ENCODE measurements at places on chromosomes 13 and 19.

- peak; percentile 77 for DNase-seq
Measured at GRCh38 chr19:6632002-6632621, 37.8 kb downstream of the TNFSF14 start.

DNA sequence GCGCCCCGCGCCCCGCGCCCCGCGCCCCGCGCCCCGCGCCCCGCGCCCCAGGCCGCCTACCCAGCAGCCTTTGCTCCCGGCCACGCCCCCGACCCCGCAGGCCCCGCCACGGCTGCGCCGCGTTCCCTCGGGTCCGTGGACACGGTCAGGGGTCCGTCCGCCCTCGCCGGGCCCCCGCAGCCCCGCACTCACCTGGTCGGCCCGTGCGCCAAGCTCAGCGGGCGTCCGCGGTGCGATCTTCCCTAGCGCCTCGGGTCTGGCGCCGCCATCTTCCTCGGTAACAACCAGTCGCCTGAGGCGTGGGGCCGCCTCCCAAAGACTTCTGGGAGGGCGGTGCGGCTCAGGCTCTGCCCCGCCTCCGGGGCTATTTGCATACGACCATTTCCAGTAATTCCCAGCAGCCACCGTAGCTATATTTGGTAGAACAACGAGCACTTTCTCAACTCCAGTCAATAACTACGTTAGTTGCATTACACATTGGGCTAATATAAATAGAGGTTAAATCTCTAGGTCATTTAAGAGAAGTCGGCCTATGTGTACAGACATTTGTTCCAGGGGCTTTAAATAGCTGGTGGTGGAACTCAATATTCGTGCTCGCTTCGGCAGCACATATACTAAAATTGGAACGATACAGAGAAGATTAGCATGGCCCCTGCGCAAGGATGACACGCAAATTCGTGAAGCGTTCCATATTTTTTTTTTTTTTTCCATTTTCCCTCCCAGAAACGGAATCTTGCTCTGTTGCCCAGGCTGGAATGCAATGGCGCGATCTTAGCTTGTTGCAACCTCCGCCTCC lies at the start of the genes MED16 and RNU6-9:
Gene MED16 (minus strand): TSS at position 294 of the 796 bp plus-strand sequence. CDS start 2,056 bp downstream, outside the sequence.
Gene RNU6-9 (plus strand): TSS at position 591 of the 796 bp plus-strand sequence.
- DNase-seq, result peak; percentile 95

DNA sequence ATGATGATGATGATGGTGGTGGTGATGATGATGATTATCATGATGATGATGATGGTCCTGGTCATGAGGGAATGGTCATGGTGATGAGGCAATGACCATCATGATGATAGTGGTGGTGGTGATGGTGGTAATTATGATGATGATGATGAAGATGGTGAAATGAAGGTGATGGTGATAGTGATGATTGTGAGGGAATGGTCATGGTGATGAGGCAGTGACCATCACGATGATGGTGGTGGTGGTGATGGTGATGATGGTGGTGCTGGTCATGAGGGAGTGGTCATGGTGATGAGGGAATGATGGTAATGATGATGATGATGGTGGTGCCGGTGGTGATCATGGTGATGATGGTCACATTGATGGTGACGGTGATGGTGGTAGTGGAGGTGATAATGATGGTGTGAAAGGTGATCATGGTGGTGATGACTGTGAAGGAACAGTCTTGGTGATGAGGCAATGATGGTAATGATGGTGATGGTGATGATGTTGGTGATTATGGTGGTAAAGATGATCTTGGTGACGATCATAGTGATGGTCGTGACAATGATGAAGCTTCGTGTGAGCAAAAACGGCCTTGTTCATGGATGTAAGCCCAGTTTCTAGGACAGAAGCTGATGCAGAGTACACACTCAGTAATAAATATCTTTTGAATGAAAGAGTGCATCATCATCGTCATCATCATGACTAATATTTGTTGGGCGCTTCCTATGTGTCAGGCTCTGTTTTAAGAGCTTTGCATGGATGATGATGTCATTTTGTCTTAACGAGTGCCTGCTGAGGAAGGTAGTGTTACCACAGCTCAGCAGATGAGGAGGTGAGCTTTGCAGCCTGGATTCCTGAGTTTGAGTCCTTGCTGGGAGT lies 17.3 kb downstream of the SBK2 start:
- DNase-seq, result peak; percentile 91

DNA sequence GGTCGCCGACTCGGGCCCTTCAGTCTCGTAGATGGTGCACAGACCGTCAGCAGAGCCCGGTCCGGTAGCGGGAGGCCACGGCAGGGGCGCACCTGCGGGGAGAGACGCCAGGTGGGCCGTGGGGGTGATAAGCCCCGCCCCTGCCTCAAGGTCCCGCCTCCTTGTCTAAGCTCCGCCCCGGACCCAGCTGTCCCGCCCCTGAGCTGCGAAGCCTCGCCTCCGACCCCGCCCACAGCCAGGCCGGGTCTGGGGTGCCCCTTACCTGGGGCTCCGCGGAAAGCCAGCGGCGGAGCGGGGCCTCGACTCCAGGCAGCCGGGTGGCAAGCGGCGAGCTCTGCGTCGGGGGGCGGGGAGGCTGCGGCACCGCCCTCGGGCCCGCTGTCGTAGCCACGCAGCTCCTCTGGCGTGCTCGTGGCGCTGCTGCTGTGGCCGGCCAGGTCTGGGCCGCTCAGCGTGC lies 4.7 kb downstream of the PRR36 start:
- peak; percentile 85 for DNase-seq

DNA sequence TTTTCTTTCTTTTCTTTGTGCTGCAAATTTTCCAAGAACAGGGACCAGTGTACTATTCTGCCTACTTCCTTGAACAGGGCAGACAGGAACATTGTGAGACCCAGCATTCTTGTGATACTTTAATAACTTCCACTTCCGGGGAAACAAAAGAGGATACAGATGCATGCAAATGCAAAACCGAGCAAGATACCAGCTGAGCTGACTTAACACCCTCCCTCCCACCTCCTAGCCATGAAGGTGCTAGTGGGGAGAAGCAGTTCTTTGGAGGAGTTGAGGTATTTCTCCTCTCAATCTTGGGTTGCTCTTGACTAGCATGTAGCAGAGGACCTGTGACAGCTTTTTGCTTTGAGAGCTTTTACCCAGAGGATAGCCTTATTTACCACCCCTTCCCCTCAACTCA lies 111.2 kb downstream of the KLF5 start:
- peak; percentile 32 for DNase-seq

- DNase-seq, result no peak
Measured at GRCh38 chr13:88103824-88104223, 432.7 kb downstream of the SLITRK5 start.

GRCh38 chr13:98678741-98679140 lies 73.7 kb downstream of the SLC15A1 start:
- DNase-seq, result no peak

- peak; percentile 51 for DNase-seq
Measured at GRCh38 chr13:108020027-108020426, 195.3 kb downstream of the LIG4 start.

GRCh38 chr19:722553-723101 lies 13.9 kb downstream of the PALM start:
- no peak for DNase-seq

DNA sequence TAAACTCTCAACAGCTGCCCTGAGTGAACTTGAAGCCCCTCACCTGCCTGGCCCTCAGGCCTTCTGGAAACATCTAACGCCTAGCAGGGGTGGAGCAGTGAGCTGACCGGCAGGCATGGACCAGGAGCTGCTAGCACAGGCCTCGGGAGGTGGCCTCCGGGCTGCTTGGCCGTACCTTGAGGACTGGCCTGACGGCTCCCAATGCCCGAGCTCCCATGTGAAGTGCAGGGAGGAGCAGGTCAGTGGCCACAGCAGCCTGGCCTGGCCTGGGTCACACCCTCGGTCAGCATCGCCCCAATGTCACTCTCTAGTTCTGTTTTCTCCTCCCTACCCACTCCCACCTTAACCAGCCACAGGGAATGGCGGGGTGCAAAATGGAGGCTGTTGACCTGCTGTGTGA lies 19.0 kb downstream of the TSHZ3 start:
- DNase-seq, result no peak

DNA sequence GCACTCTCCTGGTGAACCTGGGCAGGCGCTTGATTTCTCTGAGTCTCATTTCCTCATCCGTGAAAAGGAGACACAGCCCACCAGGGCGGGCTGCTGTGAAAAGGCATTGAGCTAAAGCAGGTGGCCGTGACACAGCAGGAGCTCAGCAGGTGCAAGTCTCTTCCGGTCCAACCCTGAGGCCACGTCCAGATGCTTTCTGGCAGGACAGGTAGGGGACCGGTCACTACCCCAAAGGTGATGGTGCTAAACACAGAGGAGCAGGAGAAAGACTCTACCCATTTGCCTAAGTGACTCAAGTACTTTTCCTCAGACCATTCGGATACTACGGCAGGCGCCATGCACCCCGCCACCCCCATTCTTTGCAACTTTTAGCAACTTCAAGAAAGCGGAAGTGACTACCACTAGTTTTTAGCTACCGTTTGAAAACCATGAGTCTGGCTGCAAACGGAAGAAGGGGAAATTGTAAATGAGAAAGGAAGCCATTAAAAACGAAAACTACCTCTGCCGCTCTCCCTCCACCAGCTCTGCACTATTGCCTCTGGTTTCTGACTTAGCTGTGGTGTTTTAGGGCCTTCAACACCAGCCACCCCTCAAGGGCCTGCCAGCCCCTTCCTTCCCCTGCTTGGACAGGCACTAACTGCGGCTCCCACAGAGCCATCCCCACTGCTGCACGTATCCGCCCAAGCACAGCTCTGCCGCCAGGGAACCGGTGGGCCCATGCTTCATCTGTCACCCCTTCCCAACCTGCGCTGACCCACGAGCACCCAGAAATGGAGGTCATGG lies 4.8 kb downstream of the PPP6R1 start:
- no peak for DNase-seq

DNA sequence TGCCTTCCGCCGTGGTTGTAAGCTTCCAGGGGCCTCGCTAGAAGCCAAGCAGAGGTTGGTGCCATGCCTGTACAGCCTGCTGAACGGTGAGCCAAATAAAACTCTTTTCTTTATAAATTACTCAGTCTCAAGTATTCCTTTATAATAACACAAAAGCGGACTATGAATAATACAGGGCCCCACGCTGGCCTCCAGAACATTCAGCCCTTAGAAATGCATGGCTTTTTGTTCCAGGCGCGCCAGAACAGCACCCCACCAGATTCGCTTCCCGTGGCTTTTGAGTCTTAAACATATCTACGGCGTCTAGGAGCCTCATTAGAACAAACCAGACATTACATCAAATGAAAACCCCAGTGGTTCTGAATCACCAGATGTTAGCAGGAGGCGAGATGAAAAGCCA lies 75.1 kb downstream of the SLC15A1 start:
- peak; percentile 89 for DNase-seq

- no peak for DNase-seq
Measured at GRCh38 chr13:83825676-83826075, 56.6 kb downstream of the SLITRK1 start.

- no peak for DNase-seq
Measured at GRCh38 chr19:2070436-2070827, 19.4 kb upstream of the MKNK2 start.

GRCh38 chr13:99855526-99856420 lies 115.8 kb downstream of the ZIC5 start:
- no peak for DNase-seq

DNA sequence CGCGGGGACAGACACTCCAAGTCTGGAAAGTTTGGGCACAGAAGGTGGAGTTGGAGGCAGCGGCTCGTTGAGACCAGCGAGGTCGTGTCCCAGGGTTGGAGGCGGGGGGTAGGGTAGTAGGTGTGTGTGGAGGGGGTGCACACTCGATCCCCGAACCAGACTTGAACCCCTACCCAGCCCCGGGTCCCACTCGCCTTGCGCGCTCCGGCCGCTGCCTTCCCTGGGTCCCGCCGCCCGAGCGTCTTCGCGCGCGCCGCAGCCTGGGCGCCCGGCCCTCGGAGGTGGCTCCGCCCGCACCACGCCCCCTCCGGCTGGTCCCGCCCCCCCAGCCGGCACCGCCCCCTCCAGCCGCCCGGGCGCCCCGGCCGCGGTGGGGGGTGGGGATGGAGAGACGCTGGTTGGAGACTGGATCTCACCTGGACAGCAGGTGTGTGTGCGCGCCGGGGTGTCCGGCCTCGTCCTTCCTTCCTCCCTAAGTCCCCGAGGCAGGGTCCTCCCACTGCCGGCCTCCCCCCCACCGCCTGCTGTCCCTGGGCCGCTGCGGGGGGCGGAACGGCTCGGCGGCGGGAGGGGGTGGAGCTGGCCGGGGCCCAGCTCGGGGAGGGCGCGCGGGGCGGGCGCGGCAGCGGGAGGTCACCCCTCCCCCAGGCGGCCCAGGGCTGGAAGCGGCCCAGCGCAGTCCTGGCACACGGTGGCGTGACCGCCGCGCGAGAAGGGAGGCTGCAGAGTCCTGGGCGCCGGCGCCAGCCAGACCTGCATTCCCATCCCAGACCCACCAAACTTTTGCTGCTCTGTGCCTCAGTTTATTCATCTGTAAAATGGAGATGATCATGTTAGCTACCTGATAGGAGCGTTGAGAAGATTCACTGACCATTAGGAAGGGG lies at the start of gene KANK2:
Gene KANK2 (minus strand): TSS at position 255 of the 884 bp plus-strand sequence. CDS start 3,034 bp downstream, outside the sequence.
- peak; percentile 77 for DNase-seq

DNA sequence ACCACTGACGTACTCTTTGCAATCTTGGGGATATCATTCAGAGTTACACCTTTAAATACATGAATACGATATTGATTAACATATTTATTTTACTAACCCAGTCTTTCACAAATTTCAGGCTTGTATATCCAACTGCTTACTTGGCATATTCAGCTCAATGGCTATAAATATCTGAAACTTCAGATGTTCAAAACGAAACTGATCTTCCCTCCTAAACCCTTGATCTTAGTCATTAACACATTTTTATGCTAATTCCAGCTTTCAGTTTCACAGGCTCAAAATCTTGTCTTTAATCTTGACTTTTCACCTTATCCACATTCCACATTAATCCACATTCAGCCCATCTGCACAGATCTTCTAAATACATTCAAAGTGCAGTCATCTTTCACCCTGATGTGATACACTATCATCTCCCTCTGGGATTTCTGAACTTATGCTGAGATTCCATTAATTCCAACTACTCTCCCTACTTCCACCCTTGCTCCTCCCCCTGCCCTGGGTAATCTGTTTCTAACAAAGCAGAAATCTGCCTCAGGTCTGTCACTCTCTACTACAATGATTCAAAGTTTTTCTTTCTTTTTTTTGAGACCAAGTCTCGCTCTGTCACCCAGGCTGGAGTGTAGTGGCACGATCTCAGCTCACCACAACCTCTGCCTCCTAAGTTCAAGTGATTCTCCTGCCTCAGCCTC lies 387.2 kb downstream of the GPC5 start:
- no peak for DNase-seq

- DNase-seq, result no peak
Measured at GRCh38 chr19:11576227-11576626, 1.2 kb downstream of the ACP5 start.

- DNase-seq, result peak; percentile 87
Measured at GRCh38 chr19:958967-959855, 24.9 kb upstream of the WDR18 start.

DNA sequence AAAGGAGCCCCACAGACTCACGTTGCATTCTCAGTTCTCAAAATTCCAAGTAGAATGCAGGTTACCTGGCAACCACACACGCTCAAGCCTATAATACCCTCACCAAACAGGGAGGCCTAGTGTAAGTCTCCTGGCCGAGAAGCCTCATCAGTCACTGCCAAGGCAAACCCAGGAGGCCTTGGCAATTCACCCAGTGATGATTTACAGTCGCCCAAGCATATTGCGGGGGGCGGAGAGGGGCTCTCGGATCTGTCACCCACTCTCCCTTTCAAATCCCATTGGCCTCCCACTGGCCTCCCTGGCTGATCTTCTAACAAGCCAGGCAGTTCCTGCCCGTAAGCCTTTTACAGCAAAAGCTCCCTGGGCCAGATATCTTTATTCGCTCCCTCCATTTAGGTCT lies 1.1 kb downstream of the AKAP8L start:
- DNase-seq, result peak; percentile 34

GRCh38 chr19:57338877-57339276 lies 12.2 kb upstream of the ZNF304 start:
- no peak for DNase-seq

- DNase-seq, result no peak
Measured at GRCh38 chr19:54422136-54422535, 6.9 kb downstream of the TTYH1 start.

GRCh38 chr19:55493052-55493644 lies 4.9 kb downstream of the SSC5D start:
- DNase-seq, result no peak

All from epithelial cell of esophagus (primary cell).